ENCODE measurements at places on chromosomes 16 and 17.

DNA sequence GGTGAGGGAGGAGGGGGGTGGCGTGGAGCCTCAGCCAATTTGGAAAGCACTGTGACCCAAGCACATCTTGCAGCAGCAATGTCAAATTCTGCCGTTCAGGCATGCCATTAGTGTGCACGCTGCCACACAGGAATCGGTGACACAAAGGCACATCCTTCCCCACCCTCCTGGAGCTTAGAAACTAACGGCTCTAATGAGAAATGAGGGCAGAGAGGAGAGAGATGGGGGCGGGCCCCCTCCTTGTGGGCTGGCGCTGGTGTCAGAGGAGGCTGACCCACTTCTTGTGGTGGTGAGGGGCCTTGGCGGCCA is 94.8 kb downstream of the RTN4RL1 start:
- DNase-seq = no peak

DNA sequence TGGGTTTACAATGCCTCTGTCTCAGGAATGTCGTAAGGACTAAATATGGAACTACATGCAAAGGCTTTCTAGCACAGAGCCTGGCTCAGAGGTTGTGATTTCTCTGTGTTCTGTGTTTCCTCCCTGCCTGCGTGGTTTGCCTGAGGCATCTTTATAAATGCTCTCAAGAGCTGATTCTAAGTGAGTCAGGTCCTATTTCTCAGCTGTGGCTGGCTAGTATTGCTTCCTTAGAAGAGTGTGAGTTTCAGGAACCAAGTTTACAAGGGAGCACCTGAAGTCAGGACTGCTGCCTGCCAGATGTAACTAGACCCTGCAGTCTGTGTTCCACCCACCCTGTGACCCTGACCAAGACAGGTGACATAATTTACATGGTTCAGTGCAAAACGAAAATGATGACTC is 8.0 kb upstream of the CCL1 start:
- DNase-seq = no peak

DNA sequence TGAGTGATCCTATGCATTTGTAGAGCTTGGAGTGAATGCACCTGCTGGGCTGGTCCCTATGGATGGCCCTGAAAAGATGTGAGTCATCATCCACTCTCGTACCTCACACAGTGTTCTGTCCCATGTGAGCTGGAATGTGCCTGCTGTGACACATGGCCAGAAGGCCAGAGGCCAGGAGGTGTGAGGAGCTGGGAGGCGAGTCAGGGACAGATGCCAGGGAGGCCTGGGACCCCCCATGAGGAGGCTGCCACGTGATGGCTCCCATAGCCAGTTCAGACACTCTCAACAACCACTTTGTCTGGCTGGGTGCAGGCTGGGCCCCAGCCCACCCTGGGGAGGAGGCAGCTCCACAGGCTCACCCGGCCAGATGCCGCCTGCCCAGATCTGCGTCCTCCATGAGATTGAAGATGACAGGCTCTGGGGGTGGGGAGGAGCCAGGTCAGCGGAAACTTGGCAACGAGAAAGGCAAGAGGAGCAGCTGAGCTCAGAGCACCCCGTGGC is 168.8 kb downstream of the C16orf78 start:
- no peak for DNase-seq

DNA sequence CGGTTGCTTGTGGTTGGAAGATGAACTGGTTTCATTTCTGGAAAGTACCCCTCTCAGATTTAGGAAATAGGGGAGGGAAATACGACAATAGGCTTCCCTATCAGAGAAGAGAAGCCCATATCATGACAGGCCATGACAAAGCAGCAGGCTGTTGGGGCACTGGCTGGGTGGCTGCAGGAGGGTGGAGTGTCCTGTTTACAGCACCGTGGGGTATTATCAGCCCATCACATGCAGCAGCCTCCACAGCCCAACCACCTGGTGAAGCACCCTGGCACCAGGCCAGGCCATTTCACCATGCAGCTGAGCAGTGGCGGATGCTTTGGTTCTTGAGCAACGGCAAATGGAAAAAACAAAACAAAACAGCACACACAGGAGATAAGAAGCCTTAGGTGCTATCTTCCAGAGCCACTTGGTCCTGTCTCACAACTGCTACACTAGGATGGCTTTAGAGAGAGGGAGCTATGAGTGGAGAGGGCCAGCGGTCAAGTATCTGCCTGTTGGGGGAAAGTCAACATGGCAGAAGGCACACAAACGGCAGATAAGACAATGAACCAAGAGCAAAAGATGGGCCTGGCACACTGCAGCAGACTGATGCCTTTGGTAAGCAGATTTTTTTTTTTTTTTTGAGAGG is 24.2 kb downstream of the FAM117A start:
- no peak for DNase-seq

DNA sequence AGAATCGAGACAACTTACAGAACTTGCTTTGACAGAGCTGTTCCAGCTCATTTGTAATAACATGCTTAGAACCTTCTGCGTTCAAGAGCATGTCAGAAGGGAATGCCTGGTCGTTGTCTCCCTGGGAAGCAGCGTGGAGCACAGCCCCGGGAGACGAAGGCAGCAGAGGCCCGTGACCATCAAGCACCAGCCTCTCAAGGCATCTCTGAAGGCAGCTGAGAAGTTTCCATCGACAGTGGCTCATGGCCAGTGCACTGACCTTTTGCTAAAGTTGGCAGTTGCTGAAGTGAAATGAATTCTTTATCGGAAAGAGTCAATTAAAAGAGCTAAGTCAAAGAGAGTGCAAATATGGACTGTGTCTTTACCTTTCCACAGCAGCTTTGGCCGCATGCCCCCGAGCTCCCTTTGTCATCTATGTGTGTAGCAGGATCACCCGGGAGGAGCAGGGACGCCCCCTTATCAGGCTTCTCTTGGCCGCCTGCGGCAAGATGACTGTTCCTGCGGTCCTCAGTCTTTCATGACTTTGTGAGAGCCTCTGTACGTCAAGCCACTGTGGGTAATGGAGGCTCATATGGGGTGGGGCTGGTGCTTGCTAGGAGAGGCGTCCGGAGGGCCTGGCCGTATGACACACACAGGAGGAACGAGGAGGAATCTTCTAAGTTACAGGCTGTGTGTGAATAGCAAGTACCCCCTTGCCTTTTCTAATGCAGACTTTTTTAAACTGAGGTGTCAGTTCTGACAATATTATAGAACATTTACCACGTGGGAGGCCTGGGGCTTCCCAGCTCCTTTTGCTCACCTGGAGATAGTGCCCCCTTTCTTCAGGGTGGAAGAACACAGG is 54.2 kb downstream of the LDHD start:
- no peak for DNase-seq

DNA sequence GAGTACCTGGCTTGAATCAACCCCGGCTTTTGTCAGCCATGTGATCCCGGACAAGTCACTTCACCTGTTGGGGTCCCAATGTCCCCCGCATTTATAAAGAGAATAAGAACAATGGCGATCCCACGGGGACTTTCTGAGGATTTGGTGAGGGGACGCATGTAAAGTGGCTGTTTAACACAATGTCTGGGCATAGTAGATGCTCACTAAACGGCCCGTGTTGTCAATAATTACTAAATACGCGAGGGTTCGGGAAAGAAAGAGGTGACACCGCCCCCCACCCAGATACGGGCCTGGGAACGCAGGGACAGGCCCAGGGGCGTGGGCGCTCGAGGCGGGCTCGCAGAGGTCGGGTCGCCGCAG is 1.8 kb downstream of the SYNGR3 start:
- no peak for DNase-seq

DNA sequence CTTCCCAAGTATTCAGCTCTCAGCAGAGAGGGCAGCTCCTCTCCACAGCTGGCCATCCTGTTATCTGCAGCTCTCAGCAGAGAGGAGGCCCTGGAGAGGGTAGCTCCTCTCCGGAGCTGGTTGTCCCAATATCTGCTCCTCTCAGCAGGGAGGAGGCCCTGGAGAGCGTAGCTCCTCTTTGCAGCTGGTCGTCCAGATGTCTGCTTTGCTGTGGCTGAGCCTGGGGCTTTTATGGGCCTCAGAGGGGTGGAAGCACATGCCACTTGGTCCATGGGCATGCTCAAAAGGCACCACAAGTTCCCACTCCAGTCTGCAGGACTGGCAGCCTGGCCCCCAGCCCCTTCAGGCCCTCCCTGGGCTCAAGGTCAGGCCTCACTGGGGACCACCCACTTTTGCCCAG is 314.3 kb downstream of the KCNJ2 start:
- no peak for DNase-seq

Measured in brain pericyte (primary cell).